T-helper 1 cell (primary cell): ENCODE measurements at places on chromosomes 7 and 10.

DNA sequence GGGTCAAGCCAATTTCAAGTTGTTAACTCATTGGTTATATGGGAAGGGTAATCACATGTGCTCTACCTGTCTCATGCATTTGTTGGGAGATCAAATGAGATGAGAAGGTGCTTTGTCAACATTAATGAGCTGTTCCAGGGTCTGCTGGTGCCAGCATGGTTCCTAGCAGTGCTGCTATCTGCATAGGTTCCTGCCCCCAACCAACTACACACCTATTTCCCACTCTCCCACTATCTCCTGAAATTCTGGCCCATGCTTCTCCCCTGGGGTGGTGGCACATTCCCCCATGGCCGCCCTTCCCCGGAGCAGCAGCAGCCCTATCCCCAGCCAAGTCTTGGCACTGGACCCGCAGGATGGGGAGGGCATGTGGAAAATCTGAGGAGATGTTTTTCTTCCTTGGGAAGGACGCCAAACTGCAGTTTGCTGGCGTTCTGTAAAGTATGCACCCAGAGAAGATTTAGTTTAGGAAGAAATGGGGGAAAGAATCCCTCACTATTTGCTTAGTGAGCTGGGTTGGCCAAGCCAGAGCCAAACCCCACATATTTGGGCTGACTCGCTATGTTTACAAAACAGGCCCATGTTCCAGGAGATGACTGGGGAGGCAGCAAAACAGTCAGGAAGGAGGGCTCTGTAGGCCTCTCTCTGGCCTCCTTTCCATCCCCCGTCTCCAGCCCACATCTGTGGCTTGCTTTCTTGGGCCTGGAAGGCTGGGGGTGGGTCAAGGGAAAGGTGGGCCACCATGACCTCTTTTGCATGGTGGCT lies 42.5 kb downstream of the PPP1R3C start:
- no peak for DNase-seq

- no peak for DNase-seq
Measured at GRCh38 chr7:137772748-137773147, 74.0 kb downstream of the DGKI start.

GRCh38 chr10:95542330-95542729 lies 18.8 kb downstream of the SORBS1 start:
- no peak for DNase-seq

- DNase-seq: no peak
Measured at GRCh38 chr7:47738563-47739166, 156.8 kb upstream of the TNS3 start.

GRCh38 chr10:9015005-9015404 lies 960.5 kb downstream of the GATA3 start:
- DNase-seq: no peak

GRCh38 chr10:132199854-132200311 lies 13.1 kb downstream of the DPYSL4 start:
- no peak for DNase-seq

- DNase-seq: no peak
Measured at GRCh38 chr10:71064413-71065118, 147.8 kb upstream of the UNC5B start.
